ENCODE measurements at places on chromosomes 11 and 22. TPM values are rescaled to one million over a fixed set of nuclear protein-coding genes. Genes with fewer than 3 reads are reported as not detected.

GRCh38 chr11:112238041-112238440, 11.8 kb downstream of the PTS start:
- ATAC-seq = no peak

The ZP1 gene
- 0.50 TPM for total RNA-seq

The SYT13 gene
- total RNA-seq = 50.9 TPM

The PPME1 gene
- 53.4 TPM for total RNA-seq

The CD248 gene
- total RNA-seq = 0.73 TPM

- no peak for ATAC-seq
Observed at GRCh38 chr11:59281177-59281576, 68.5 kb upstream of the MPEG1 start.

DNA sequence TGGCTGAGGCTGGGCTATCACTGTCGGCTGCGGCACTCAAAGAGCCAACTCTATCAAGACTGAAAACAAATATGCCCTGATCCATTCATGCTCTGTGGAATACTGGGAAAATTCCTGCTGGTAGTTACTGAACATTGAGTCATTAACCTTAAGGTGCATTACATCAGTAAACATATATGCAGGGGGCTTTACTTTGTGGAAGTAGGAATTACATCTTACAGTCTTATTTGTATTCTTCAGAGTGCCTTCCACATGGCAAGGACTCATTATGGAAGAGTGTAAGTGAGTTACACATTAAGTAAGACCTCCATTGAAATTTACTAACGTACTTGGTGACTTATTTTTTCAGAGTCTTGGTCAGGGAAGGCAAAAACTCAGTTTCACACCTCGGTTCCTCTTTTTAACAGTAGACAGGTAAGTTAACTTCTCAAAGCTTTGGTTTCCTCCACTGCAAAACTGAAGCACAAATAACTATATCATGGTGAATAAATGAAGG, 4.5 kb downstream of the OR5B21 start:
- ATAC-seq = no peak

GRCh38 chr11:47987310-47987709, 7.0 kb downstream of the PTPRJ start:
- ATAC-seq = no peak
